Stimulated activated CD4-positive, alpha-beta T cell treated with anti-CD3 and anti-CD28 coated beads, Interleukin-4, amount 100 ng/mL, for 4 hours (primary cell): ENCODE measurements at places on chromosomes 7 and 10.
A peak's percentile ranks its signal among the peaks of the same experiment; 100 is the strongest.

- no peak for DNase-seq
Observed at GRCh38 chr10:103620891-103621782, 127.6 kb downstream of the NEURL1 start.

DNA sequence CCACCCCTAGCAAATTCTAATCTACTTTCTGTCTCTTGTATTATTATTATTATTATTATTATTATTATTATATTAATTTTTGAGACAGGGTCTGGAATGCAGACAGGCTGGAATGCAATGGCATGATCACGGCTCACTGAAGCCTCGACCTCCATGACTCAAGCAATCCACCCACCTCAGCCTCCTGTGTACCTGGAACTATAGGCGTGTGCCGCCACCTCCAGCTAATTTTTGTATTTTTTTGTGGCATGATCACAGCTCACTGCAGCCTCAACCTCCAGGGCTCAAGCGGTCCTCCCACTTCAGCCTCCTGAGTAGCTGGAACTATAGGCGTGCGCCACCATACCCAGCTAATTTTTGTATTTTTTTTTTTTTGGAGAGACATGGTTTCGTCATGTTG is 2.6 kb upstream of the TMEM139 start:
- no peak for DNase-seq

GRCh38 chr10:101493249-101493648 is 94.8 kb downstream of the POLL start:
- DNase-seq = no peak

- DNase-seq = no peak
Observed at GRCh38 chr7:157769086-157769485, 432.3 kb downstream of the DNAJB6 start.

DNA sequence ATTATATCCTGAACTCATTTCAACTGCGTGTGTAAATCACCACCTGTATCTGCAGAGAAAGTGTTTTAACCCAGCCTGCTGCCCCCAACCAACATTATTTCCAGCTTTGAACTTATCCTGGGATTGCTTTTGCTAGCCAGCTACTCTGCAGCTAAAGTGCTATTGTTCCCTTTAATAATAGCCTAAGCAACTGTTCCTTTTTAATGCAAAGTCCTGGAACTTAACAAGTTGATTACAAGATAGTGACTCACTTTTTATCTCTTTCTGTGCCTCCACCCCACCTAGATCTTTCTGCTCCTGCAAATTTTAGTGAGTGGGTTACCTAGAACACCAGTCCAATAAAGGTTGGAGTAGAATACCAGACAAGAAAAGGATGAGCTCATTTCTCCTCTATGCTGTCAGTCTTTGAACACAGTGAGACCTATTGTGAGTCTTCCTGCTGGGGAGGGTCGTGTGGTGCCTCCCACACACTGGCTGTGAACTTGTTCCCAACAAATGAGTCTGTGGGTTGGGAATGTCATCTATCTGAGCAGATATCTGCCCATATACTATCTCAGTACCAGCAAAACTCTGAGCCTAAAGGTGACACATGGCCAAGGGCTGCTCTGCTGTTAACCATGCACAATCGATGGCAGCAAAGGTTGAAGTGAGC is 137.7 kb downstream of the FAM204A start:
- no peak for DNase-seq

DNA sequence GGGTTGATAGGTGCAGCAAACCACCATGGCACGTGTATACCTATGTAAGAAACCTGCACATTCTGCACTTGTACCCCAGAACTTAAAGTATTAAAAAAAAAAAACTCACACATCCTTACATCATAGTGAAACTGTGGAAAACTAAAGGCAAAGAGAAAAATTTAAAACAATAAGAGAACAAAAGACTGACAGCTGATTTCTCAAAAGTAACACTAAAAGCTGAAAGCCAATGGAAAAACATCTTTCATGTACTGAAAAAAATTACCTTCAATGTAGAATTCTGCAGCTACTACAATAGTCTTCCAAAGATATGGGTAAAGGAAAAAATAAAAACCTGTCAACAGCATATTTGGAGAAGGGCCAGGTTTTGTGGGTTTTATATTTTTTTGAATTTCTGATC is 729.1 kb upstream of the NRP1 start:
- DNase-seq = no peak

GRCh38 chr10:8174762-8175161 is 120.3 kb downstream of the GATA3 start:
- no peak for DNase-seq

DNA sequence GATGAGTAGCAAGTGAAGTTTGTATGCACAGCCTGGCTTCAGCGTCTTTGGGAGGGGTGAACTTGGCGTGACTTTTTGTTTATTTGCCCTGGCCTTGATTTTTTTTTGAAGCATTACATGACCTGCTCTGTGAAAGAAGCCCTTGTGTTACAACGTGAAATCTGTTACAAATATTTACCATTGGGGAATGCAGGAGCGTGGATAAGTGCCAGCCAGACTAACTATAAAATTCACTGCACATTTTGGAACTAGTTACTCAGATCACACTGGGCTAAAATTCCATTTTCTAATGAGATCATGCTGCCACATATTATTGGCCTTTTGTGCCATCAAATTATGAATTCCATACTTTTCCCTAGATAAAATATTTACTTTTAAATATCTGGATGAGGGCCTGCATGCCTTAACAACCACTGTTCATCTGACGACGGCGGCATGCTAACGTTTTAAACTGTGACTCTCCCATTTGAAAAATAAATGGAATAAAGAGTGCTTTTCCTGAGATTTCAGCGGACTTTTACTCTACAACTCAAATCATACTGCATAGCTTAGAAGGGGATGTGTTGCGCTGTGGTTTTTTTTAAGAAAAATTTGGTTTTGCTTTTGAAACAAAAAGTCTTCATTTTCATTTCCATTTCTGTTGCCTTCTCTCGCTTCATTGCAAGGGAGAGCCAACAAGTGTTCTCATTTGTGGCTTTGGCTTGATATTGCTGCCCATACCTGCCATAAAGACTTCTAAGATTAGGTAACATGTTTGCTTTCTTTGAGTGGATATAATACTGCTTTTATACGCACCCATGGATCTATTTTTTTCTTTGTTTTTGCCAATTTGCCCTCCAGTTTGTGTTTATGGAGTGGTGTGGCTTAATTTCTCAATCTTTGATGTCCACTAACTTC is 352.2 kb downstream of the TFEC start:
- no peak for DNase-seq

GRCh38 chr10:21526860-21527597 is 1.5 kb upstream of the SKIDA1 start:
- peak; percentile 6 for DNase-seq

DNA sequence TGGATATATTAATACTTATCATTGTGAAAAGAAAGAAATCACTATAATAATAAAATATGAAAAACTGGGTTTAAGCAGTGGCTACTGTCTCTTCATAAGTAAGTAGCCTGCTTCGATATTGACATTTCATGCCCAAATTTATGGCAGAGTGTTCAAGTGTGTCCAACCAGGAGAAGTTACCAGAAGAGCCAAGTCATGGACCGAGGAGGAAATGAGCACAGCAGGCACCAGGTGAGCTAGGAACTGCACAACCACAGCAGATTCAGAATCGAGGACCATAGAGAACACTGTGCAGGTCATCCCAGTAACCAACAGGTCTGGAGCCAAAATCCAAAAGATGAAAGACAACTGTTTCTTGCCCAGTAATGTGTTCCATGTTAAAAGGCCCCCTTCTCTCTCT is 79.9 kb upstream of the ABCB5 start:
- no peak for DNase-seq

DNA sequence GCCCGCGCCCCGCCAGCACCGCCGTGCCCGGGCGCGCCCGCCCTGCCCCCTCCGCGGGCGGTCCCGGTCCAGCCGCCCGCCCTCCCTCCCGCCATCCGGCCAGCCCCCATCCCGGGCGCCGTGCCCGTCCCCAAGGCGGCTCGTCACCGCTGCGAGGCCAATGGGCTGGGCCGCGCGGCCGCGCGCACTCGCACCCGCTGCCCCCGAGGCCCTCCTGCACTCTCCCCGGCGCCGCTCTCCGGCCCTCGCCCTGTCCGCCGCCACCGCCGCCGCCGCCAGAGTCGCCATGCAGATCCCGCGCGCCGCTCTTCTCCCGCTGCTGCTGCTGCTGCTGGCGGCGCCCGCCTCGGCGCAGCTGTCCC is at the start of gene HTRA1:
Gene HTRA1, plus strand, starts transcription at position 187 of the 362 bp plus-strand sequence. Its CDS starts 100 bp downstream, at position 287.
- no peak for DNase-seq

DNA sequence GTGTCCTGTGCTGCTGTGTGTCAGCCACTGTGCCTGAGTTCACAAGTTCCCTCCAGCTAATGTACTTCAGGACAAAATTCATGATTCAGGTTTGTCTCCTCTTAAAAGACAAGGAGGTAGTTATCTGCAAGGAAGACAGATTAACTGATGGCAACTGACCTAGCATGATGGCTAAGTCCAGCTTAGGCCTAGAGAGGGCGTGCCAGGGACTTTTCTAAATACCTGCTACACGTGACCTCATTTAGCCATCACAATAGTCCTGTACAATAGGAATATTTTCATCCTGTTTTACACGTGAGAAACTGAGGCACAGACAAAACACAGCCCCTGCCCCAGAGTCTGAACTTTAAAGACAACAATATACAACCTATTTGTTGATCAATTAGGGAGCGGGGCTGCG is 275.7 kb downstream of the XPNPEP1 start:
- no peak for DNase-seq

- DNase-seq = peak; percentile 21
Observed at GRCh38 chr7:128891110-128891941, 19.2 kb downstream of the KCP start.

- DNase-seq = no peak
Observed at GRCh38 chr7:40572810-40573465, 438.1 kb downstream of the SUGCT start.

- DNase-seq = no peak
Observed at GRCh38 chr7:106599343-106599698, 61.6 kb downstream of the CCDC71L start.

GRCh38 chr7:158061026-158061630 is 526.5 kb downstream of the PTPRN2 start:
- no peak for DNase-seq

DNA sequence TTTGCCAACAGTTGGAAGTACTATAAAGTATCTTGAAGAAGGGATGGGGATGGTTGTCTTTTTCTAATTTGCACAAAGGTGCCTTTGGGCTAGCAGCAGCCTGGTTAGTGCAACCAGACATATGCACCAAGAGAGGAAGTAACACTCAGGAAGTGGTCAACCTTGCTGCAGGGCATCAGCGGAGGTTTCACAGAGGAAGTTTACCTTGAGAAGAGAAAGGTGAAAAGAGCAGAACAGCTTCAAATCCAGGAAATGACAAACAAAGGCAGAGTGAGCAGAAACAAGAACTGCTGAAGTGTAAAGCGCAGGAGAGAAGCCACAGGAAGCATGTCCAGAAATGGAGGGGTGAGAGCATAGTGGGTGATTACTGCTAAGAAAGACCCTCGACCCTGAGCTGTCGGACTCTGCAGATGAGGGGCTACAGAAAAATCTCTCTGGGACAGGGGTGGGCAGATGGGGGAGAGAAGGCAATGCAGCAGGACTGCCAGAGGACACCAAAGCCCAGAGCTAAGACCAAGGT is 66.9 kb downstream of the STK17A start:
- peak; percentile 54 for DNase-seq

- no peak for DNase-seq
Observed at GRCh38 chr10:71351628-71352319, 32.7 kb downstream of the SLC29A3 start.

DNA sequence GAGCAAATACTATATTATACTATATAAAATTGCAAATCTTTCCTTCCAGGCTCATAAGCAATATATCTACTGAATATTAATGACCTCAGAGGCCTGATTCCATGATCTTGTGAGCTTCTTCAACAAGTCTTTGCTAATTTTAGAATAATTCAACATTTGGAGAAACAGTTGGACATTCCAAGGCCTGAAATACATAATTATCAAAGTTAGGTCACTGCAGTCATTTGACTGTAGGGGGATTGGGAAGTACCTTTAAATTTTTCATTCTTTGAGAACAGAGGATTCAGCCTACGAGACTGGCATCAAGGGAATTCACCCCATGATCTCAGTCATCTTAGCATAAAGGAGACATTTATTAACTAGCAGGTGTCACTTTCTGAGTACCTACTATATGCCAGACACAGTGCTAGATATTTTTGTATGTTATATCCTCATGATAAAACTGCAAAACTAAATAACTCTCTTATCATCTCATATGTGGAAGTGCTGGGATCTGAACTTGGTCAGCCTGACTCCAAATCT is 85.4 kb downstream of the DOCK4 start:
- DNase-seq = no peak

- no peak for DNase-seq
Observed at GRCh38 chr10:86152911-86153310, 213.7 kb downstream of the GRID1 start.

- no peak for DNase-seq
Observed at GRCh38 chr7:140678816-140679130, 6.0 kb downstream of the ADCK2 start.

DNA sequence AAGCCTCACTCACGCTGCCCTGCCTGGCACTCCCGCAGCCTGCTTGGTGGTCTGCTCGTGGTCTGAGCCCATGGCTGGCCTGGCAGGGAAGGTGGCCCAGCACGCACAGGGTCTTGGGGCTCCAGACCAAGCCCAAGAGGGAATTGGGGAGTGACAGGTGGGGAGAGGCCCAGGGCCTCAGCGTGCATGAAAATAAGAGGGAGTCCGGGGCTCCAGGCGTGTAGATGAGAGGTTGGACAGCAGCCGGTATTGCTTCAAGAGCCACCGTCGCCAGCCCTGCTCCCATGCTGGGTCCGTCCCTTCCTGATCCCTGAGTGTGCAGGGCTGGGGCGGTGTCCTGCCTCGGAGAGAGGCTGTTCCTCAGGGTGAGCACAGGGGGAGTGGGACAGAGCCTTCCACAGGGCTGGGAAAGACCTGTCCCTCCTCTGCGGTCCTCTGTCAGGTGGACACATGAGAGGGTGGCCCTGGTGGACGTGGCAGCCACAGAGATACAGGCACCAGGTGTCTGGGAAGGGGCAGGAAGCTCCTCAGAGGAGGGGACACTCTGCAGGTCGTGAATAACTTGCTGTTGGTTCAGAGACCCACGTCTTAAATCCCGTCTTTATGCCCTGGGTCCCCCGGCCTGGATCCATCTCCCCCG is 113.1 kb downstream of the INPP5A start:
- DNase-seq = no peak

- no peak for DNase-seq
Observed at GRCh38 chr7:2980401-2981102, 63.1 kb downstream of the CARD11 start.

GRCh38 chr10:110147961-110148360 is 59.4 kb upstream of the MXI1 start:
- no peak for DNase-seq

- no peak for DNase-seq
Observed at GRCh38 chr7:127616724-127617123, 1.2 kb downstream of the PAX4 start.

- no peak for DNase-seq
Observed at GRCh38 chr7:6250364-6250833, 22.0 kb downstream of the CYTH3 start.

- no peak for DNase-seq
Observed at GRCh38 chr7:30702200-30702599, 19.9 kb upstream of the CRHR2 start.

DNA sequence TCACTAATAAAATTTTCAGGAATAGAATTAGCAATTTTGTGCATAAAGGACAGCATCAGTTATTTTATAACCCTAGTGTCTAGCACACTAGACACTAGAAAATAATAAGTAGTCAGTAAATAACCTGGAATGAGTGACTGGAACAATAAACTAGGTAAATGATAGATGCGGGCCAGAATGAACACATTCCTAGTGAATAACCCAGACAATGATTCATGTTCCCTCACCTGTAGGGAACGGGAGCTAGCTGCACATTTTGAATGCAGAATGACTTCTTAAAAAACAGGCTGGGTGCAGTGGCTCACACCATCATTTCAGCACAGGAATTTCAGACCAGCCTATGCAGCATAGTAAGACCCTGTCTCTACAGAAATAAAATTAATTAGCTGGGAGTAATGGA is 3.2 kb upstream of the ATOH7 start:
- no peak for DNase-seq
